Esophagus squamous epithelium (tissue), 5 donors: ENCODE measurements at places on chromosomes 7 and 10.

- DNase-seq: peak; percentile 39
Observed at GRCh38 chr10:79149662-79150443, 81.1 kb downstream of the ZMIZ1 start.

- no peak for DNase-seq
Observed at GRCh38 chr7:78720066-78720465, 733.4 kb downstream of the MAGI2 start.

DNA sequence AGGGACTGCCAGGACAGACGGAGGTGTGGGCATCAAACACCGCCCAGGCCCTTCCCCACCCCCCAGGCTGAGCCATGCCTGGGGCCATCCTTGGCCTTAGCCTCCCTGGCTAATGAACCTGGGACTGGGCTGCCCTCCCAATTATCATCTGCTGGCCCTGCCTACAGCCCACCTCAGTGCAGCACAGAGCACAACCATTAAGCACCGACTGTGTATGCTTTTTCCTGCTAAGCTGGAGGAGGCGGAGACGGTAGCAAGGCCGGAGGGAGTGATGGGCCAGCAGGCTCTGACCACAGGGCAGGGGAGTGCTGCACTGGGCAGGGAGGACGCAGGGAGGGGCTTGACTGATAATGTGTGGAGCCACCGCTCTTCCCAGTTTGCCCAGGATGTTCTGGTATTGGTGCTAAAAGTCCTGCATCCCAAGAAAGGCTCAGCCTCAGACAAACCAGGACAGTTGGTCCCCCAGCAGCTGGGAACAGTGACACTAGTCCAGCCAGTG lies 72.0 kb downstream of the C10orf143 start:
- no peak for DNase-seq

GRCh38 chr10:86074294-86074693 lies 292.3 kb downstream of the GRID1 start:
- DNase-seq: no peak

- DNase-seq: no peak
Observed at GRCh38 chr10:43315535-43316207, 48.8 kb upstream of the RASGEF1A start.

- no peak for DNase-seq
Observed at GRCh38 chr7:115009736-115010440, 88.0 kb downstream of the MDFIC start.

- DNase-seq: no peak
Observed at GRCh38 chr7:39357648-39358047, 208.6 kb upstream of the YAE1 start.
